Kidney capillary endothelial cell (primary cell): ENCODE measurements at places on chromosomes 3 and 15.
A peak's percentile ranks its signal among the peaks of the same experiment; 100 is the strongest.

DNA sequence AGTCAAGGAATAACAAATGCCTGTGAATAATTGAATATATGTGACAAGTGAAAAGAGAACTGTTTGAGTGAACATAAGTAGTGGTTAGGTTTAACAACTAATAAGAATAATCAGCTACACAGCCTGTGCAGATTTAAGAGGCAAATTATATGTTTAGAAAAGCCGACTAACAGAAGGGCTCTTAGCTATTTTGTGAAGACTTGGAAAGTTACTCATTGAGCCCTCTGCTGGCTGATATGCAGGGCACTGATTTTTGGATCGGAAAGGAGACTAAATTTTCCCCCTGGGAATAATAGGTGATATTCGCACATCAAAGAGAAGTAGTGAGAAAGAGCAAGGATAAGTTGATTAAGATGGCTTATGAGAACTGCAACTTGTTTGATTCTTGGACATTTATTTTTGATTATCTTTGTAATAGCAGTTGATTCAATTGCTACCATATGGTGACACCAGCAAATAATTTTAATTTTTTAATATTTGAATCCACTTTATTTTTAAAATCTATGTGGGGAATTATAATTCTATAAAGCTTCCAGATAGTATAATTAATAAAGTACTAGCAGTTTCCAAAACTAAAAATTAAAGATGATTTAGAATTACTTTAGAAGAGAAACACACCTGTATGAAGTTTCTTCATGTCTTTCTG, 156.2 kb downstream of the NLGN1 start:
- peak; percentile 1 for DNase-seq

GRCh38 chr3:125103406-125103805, 47.6 kb upstream of the HEG1 start:
- no peak for DNase-seq

GRCh38 chr15:42457445-42458442, 33.2 kb downstream of the ZNF106 start:
- DNase-seq: peak; percentile 19

DNA sequence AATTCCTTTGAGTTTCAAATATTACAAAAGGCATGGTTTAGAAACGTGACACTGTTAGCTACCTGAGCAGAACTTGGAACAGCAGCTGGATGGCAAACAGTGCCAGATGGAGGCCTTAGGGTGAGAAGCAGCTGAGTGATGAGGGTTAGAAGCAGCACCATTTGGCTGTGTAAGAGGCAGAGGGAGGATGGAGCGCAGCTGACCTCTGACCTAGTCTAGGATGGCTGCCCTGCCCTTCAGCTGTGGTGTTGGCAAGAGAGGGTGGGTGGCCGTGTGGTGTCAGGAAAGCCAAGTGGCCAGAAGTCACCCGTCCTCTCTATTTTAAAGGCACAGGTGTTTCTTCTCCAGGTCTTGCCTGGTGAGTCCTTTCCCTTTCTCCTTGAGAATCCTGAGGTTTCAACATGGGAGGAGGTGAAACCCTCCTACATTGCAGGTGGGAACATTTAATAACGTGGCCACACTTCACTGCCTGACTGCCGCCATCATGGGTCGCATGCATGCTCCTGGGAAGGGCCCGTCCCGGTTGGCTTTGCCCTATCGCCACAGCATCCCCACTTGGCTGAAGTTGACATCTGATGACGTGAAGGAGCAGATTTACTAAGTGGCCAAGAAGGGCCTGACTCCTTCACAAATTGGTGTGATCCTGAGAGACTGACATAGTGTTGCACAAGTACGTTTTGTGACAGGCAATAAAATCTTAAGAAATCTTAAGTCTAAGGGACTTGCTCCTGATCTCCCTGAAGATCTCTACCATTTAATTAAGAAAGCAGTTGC, 17.6 kb downstream of the BCL2L10 start:
- DNase-seq: no peak

DNA sequence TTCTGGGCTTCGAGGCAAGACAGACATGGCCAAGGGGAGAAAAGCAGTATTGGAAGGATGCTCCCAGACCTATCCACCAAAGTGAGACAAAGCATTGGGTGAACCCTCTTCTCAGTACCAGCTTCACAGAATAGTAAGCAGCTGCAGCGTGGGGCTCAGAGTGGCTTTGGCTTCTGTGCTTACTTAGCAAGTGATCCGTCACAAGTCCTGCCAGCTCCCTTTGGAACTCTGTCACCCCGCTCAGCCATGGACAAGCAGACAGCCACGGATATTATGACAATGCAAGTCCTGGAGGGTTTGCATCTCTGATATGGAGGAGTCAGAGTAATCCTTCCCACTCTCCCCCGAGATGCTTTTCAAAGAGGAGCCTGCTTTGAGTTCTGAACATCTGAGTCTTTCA, 90.8 kb downstream of the SLCO3A1 start:
- DNase-seq: no peak

DNA sequence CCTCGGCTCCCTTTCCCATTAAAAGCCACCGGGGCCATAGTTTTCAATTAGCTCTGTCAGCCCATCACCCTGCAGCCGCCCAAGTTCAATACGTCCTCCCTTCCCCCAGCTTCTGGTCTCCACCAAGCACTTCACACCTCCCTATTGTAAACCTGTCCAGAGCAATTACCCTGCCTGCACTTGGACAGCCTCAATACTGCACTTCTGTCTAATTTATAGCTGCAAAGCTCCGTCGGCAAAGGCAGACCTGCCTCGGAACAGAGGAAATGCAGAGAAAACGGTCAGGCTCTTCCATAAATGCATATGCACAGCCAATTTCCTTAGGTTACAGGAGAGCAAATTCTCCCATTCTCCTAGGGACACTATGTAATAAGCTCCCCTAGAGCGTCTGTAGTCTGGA, 21.9 kb downstream of the LRIG1 start:
- DNase-seq: no peak

DNA sequence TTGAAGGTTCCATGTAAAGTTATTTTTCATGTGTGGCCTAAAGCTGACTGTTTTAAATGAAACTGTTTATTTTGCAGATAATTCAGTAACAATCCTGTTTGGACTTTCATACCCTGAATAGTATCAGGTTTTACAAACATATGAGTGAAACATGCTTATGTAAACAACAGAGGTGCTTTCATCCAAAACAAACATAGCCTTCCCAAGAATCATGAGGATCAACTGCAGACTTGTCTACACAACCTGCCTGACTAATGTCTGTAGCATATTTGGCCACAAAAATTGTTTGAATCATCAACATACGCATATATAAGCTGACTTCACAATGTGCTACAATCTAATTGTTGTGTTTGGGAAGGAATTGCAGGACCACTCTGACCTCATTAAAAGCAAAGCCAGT, 190.4 kb downstream of the DIPK2A start:
- no peak for DNase-seq

DNA sequence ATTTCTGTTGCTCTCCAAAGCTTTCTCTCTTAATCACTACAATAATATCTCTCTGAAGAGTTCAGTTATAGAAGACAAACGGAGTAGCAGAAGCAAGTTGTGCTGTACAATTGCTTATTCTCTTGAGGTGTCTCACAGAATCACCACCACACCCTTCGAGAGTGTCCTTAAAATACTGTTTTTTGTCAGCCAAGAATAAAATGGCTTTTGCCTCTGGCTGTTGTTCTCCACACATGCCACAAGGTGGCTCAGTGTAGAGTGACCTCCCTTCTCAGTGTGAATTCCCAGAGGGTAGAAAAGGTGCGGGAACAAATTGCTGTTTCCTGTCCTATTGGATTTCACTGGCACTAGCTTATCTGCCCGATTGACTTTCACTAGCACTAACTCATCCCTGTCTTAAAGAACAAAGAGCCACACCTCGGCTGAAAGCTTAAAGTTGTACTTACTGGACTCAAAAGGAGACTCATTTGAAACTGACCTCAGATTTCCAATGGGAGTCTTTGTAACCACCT, 134.2 kb upstream of the SATB1 start:
- DNase-seq: peak; percentile 13

GRCh38 chr15:36951731-36952247, 148.6 kb downstream of the MEIS2 start:
- DNase-seq: peak; percentile 79

- DNase-seq: no peak
Observed at GRCh38 chr3:27353221-27353620, 16.0 kb downstream of the NEK10 start.

GRCh38 chr15:95580121-95580520, 750.4 kb upstream of the NR2F2 start:
- no peak for DNase-seq

GRCh38 chr3:70647094-70647493, 334.7 kb upstream of the MDFIC2 start:
- no peak for DNase-seq

DNA sequence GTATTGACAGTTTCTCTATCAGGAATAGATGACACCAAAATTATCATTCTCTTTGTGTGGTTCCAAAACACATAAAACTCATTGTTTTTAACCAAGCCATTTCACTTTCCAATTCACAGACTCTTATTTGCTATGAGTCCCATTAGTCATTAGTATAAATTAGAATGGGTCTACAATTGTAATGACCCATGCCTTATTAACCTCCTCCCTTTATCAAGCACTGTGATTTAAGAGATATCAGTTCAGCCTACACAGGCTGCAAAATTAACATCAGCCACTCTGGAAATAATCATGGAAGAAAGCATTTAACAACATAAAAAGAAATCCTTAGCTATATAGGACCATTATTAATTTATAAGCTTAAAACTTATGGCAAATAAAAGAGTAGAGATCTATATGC, 440.6 kb downstream of the GBE1 start:
- DNase-seq: no peak

DNA sequence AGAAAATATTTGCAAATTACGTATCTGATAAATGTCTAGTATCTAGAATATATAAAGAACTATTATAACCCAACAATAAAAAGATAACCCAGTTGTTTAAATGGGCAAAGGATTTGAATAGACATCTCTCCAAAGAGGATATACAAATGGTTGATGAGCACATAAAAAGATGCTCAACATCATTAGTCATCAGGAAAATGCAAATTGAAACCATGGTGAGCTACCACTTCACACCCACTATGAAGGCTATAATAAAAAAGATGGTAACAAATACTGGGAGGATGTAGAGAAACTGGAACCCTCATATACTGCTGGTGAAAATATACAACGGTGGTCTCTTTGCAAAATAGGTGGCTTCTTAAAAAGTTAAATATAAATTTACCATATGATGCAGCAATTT, 28.0 kb downstream of the RAD51 start:
- DNase-seq: no peak

- no peak for DNase-seq
Observed at GRCh38 chr3:39941931-39942330, 132.5 kb downstream of the MYRIP start.

DNA sequence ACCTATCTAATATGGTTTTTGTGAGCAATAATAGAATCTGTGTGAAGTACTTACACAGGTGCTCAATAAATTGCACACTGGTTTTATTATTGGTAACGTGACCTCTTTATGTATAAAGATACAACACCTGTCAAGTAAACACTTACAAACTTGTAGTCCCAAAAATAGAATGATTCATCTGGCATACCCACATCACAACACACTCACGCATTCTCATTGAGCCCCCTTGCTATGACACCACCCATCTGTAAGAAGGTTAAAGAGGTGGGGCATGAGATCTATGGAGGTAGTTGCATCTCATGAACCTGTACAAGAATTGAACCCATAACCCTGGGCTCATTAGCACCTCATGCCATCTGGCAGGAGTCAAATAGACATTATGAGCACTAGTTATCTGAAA, 134.9 kb upstream of the THBS1 start:
- DNase-seq: no peak

DNA sequence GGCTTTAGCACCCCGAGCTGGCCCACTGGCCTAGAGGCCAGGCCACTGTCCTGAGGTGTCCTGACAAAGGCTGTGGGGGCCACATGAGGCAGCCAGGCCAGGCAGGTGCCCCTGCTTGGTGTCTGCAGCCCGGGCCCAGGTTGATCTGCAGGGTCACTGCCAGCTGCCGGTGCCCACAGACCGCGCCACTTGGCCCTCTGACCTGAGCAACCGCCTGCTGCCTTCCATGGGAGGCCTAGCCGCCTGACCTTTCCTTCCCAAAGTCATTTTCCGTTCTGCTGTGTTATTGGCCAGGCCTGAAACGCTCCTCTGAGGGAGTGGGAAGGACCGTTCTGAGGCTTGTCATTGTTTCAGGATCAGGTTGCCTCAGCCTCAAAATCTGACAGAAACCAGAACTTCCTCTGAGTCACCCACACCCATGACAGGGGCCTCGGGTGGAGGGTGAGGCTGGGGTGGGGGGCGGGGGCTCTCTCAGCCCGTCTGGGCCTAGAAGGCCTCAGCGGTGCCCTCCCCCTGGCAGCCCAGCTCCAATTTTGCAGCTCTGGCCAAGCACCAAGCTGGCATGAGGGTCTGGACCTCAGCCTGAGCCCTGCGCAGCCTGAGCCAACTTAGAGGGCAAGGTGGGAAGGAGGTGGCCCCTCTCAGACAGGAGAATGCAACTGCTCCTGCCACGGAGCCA, 140.7 kb upstream of the MEF2A start:
- DNase-seq: peak; percentile 94

DNA sequence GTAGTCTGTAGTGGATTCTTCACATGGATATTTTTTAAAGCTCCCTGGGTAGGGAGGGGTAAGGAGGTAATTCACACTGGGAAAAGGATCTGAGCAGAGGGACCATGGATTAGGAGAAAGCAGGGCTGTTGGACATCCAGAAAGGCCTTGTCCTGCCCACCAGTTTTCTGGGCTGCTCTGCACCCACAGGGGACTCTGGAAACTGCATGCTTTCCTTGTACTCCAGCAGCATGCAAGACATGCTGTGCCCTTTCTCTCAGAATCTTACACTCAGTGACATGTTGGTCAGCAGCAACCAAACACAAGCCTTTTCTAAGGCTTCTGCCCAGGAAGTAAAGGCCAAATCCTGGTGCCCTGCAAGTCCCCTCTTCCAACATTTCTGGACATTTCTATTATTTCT, 2.5 kb upstream of the FBN1 start:
- no peak for DNase-seq

DNA sequence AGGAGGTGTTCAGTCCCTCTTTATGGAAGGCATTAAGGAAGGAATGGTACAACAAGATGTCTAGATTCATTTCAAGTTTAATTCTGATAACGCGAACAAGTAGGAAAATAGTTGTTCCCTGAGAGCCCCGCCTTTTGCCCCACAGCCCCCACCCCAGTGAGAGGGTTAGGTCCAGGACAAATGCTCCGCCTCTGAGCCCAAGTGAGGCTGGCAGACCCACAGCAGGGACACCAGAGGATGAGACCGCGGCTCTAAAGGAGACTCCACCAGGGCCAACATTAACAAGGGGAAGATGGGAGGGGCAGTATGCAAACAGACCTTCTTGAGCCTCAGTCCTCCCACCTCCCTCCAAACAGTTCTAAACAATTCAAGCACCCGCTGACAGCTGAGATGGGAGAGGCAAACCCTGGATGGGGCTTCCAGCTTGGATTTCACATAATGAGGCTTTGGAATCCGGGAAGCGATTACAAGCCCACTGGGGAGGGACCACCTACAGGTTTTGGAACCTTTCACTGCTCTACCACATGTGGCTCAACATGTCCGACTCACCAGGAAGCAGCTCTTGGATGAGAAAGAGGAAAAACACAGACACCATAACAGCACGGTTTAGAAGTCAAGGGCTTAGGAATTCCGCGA, 42.9 kb upstream of the IREB2 start:
- DNase-seq: no peak
